ENCODE measurements at places on chromosomes 16 and 17. TPM values are rescaled to one million over a fixed set of nuclear protein-coding genes. Genes with fewer than 3 reads are reported as not detected.

The LAT gene
- 0.26 TPM for total RNA-seq

The NPIPB9 gene
- total RNA-seq = 1.3 TPM

The STAT5A gene
- 45.9 TPM for total RNA-seq

The C16orf54 gene
- not detected for total RNA-seq

DNA sequence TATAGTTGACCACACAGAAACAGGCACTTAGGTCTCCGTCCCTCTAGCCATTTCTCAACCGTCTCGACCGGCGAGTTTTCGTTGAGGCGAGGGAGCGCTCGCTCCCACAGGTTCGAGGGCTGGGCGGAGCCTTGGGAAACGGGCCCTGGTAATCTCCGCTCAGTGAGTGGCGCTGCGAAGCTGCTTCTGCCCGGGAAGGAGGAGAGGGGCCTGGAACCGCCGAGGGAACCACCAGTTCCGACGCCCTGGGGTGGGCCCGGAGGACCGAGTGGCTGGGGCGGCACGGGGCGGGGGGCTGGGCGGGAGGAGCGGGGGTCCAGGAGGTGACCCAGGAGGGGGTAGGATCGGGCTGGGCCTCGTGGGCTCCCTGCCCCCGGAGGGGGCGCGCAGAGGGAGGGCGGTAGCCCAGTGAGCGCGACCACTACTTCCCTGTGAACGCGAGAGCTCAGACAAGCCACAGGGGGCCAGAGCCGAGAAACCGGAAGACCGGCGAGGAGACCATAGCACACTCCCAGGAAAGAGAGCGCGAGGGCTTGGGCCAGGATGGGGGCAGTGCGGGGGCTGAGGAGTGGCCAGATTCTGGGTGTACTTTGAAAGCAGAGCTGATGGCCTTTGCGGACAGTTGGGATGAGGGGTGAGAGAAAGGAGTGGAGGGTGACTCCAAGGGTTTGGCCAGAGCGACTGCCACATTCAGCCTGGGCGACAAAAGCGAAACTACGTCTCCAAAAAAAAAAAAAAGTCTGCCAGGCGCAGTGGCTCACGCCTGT, 29.9 kb upstream of the ARL4D start:
- peak; percentile 84 for DNase-seq

DNA sequence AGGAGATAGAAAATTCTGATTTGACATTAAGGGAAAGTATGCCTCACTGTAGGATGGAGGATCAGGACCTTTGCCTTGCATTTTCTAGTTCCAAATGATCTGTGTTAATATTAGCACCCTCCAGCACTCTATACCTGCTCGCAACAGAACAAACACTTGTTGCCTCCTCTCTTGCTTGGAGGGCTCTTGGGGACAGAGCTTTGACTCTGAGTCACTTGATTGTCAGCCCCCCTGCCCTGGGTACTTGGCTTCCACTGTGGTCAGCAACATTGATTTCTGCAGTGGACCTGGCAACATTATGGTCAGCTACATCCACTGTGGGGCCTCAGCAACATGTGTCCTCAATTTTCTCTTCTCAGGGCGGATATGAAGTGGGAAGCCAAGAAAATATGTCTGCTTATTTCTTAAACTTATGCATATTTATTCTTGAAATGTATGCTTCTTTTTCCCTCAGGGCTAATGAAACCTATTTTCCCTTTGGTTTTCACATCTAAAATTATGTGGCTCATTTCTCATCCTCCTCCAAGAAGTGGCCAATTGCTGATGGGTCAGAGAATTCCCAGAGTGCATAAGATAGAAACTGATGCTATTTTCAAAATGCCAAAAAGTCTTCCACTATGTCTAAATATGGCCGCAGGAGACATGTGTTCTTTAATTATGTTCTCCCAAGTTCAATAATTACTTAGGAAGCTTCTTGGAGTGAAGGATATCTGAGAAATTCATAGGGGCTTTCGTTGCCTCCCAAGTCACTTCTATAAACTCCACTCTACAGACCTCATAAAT, 94.6 kb upstream of the SMIM36 start:
- DNase-seq = no peak

DNA sequence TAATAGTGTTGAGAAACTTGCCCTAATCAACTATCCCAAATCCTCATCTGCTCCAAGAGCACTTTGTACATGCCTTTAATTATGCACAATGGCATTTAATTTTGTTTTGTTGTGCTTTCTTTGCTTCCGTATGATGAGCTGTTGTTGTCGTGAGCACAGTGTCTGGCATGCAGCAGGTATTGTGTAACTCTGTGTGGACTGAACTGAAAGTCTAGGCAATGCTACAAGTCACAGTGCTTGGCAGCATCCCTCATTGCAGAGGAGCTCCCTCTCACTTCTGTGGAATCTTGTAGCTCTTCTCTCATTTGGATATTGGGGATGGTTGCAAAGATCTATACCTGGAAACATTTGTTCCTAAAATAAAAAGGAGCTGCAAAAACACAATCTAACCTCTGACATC, 502.2 kb upstream of the CA10 start:
- no peak for DNase-seq

DNA sequence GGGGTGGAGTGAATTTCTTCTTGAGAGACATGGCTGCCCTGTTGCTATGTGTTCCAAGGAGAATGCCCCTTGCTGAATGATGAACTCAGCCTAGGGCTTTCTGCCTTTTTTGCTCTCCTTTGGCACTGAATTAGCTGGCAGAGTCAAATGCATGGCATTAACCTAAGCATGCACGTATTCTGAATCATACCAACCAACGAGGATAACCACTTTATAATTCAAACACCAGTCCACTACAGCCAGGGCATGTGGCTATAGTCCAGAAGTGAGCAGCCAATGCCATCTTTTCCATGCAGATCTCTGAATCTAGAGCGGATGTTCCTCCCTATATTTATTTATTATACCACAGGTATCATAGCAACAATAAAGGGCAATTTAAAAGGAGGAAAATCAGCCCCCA, 15.7 kb downstream of the TMIGD1 start:
- DNase-seq = peak; percentile 6

DNA sequence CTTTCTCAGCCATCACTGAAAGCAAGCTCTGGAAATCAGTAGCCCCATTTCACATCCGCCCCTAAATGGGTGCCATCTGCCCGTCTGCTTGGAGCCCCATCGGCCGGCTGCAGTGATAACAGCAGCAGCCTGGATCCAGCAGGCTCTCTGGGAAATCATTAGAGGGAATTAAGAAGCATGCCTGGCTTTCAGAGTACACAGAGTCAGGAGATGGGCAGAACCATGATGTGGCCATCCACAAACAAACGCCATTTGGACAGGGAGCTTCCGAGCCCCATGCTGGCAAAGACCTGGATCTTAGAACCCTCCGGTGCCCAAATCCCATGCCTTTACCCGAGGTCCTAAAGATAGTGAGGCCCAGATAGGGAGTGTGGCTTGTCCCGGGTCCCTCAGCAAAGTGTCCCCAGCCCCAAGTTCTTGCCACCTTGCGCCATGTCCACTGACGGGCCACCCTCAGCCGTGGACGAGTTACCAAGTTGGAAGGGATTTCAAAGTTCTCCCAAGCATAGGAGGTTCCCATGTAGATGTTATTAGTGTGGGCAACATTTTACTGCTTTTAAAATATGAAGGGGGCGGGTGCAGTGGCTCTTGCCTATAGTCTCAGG, 1.0 kb upstream of the LITAF start:
- DNase-seq = no peak

GRCh38 chr17:9116311-9116835, 95.1 kb downstream of the NTN1 start:
- DNase-seq = no peak

GRCh38 chr16:3152027-3152276, 17.1 kb downstream of the ZNF213 start:
- DNase-seq = no peak

DNA sequence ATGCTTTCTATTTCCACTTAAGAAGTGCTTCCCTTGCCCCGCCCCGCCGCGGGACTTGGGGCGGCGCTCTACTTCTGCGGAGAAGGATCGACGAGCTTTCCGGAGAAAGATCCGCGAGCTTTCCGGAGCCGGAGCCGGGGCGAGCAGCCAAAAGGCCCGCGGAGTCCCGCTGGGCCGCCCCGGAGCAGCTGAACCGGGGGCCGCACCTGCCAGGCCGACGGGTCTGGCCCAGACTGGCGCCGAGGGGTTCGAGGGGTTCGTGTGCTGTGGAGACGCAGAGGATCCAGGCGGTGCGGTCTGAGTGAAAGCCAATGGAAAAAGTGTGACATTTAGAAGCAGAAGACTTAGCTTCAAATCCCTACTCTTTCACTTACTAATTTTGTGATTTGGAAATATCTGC, 50.8 kb downstream of the TBC1D26 start:
- DNase-seq = no peak

- peak; percentile 30 for DNase-seq
Observed at GRCh38 chr17:561116-561515, 153.5 kb downstream of the VPS53 start.

GRCh38 chr16:1175566-1176279, 22.8 kb downstream of the CACNA1H start:
- DNase-seq = no peak

DNA sequence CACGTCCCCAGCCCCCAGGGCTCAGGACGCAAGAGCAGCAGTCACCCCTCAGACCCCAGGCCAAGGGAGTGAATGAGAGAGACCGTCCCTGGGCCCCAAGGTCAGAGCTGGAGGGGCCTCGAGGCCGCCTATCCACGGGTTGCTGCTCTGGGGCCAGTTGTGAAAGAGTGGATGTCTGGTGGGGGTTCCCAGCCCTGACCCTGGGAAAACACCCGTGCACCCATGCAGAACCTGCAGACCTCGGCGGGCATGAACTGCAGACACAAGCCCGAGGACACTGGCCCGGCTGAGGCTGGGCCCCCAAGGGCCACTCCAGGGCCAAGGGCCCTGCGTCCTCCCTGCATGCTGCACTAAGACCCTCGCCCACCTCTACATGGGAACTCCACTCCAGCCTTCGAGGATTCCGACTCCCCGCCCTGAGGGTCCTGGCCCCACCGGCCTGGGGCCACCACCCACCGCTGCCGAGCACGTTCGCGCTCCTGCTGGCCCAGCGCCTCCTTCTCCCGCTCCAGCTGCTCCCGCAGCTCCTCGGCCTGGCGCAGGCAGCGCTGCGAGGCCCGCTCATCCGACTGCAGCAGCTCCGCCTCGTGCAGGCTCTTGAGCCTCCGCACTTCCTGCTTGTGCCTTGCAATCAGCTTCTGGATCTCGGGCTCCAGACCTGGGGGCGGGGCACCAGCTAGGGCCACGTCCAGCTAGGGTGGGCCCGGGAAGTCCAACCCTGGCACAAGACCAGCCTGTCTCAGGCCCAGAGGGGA, 27.6 kb upstream of the AATK start:
- DNase-seq = no peak

Data from dermis microvascular lymphatic vessel endothelial cell (primary cell).